CD4-positive, CD25-positive, alpha-beta regulatory T cell (primary cell): ENCODE measurements at places on chromosomes 4 and X. TPM values are rescaled to one million over a fixed set of nuclear protein-coding genes. Genes with fewer than 3 reads are reported as not detected.

DNA sequence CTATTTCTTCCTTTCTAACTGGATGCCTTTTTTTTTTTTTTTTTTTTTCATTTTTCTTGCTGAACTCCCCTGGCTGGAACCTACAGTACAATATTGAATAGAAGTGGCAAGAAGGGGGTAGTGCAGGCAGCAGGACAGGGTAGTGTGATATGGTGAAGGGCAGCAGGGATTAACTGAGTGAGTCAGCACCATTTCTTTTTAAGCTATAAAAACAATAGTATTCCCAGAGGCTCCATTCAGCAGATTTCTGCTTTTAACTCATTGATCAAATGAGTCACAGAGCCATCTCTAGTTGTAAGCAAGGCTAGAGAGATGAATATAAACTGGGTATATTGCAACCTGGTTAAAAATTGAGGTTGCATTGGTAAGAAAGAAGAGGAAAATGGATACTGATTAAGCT is 53.6 kb upstream of the SETD7 start:
- no peak for DNase-seq

Gene FREM3
- 0.14 TPM for polyA plus RNA-seq

Gene MBTPS2
- 6.0 TPM for polyA plus RNA-seq

Gene HMGB2
- 394 TPM for polyA plus RNA-seq

GRCh38 chr4:156102411-156102810 is 148.7 kb upstream of the CTSO start:
- DNase-seq, result no peak

Gene SYP
- polyA plus RNA-seq, result 0.67 TPM

Gene BEND2
- not detected for polyA plus RNA-seq

DNA sequence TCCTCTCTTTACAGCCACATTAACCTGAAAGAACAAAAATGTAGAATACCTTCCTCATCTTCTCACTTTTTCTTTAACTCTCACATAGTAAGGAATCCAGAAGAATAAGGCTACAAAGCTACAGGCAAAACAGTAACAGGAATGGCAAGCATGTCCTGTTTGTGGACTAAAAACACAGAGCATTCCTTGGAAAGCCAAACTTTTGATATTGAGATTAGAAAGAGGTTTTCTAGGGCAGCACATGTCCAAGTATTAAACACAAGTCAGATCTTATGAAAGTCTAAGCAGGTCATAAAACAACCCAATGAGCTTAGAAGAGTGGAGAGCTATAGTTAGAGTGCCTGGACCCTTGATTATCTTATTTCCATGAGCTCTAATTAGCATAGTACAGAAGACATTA is 58.2 kb upstream of the FAM9C start:
- DNase-seq, result no peak

- DNase-seq, result no peak
Observed at GRCh38 chr4:23877758-23878229, 12.1 kb downstream of the PPARGC1A start.

Gene NDUFC1
- 178 TPM for polyA plus RNA-seq

Gene UGT2B10
- polyA plus RNA-seq, result not detected

DNA sequence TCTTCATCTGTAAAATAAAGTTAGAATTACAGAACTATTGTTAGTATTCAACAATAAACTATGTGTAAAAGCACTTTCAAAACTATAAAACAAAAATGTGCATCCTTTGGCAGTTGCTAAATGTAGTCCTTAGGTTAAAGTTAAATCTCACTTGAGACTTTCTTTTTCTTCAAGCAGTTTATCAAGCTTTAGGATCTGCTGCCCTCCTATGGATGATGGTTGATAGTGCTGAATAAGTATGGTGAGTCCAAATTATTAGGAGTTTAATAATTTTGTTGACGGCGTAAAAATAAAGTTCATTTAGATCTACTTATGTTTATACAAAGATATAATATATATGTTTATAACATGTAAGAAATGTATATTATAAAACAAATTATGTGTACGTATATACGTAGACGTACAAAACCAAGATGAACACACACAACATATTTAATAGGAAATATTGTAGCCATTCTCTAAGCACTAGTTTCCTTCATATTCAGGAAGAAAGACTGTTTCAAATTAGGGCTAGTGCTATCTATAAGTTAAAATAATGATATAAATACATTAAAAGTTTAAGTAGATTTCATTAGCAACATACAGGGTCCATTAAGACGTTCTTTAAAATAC is 22.3 kb downstream of the UGT2A2 start:
- DNase-seq, result no peak

DNA sequence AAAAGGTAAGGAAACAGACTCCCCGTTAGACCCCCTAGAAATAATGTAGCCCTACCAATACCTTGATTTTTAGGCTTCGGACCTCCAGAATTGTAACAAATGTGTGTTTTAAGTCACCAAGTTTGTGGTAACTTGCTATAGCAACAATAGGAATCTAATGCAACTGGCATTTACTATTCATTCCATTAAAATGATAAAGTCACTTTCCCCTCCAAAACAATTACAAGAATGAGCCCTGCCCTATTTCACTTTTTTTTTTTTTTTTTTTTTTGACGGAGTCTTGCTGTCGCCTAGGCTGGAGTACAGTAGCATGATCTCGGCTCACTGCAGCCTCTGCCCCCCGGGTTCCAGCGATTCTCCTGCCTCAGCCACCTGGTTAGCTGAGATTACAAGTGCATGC is 3.5 kb upstream of the DDX60L start:
- no peak for DNase-seq

DNA sequence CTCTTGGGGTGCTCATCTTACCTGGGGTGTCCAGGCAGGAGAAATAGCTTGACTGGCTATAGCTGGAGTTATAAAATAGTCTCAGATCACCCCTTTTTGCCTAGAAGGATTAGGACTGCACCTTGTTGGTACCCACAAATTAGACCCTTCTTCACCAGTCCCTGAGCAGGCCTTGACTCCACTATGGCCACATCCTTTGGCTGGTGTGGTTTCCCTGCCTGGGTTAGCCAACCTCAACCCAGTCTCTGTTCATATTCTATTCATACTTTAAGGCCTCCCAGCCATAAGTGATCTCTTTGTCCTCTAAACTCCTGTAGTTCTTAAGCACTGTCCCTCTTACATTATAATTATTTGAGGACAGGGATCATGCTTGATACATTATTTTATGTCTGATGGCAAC is 69.4 kb downstream of the ARX start:
- DNase-seq, result no peak

GRCh38 chrX:53284684-53285447 is 3.5 kb upstream of the IQSEC2 start:
- DNase-seq, result peak; percentile 46

DNA sequence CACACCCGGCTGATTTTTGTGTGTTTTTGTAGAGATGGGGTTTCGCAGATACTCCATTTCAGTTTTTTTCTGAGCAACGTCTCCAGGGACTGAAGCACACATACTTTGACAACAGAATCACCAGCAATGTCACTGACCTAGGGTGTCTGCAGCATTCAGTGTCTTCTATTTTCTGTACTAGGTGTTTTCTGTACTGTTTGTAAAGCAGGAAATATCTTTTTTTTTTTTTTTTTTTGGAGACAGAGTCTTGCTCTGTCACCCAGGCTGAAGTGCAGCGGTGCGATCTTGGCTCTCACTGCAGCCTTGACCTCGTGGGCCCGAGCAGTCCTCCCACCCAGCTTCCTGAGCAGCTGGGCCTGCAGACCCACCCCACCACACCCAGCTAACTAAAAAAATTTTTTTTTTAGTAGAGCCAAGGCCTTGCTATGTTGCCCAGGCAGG is 8.9 kb downstream of the ADD1 start:
- peak; percentile 79 for DNase-seq

DNA sequence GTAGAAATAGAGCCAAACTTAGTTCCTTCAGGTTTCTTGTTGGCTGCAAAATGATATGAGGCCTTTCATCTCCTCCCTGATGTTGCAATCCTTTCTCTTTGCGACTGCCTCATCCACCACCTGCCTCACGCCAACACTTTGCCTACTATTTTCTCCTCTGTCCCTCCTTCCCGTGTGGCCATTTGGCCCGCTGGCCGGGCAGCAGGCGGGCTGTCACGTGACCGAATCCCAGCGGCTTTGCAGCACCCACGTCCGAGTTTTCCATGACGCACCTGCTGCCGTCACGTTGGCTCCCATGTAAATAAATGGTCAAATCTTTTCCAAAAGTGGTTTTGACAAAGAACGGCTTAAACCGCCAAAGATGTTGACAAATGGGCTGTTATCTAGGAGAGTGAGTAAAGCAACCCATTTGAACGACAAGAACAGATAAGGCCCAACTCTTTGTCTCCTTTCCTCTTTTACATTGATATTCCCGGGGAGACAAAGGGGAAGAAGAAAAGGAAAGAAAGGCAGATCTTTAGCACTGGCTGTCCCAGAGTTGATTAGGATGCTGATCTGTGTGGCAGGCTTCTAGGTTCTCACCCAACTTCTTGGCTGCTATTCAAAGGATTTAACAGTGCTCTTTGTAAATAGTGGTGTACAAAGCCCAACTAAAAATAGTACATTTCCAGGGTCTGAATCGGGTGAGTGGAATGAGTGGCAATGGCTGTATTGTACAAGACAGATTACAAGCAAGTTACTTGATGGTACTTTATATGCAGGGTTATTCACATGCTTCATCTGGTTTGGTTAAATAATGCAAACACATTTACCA is 174.2 kb upstream of the JADE1 start:
- DNase-seq, result no peak

Gene TMEM164
- polyA plus RNA-seq, result 0.80 TPM

- DNase-seq, result no peak
Observed at GRCh38 chr4:75289914-75290582, 224.2 kb downstream of the RCHY1 start.

- DNase-seq, result no peak
Observed at GRCh38 chrX:137848266-137848905, 282.5 kb downstream of the ZIC3 start.

DNA sequence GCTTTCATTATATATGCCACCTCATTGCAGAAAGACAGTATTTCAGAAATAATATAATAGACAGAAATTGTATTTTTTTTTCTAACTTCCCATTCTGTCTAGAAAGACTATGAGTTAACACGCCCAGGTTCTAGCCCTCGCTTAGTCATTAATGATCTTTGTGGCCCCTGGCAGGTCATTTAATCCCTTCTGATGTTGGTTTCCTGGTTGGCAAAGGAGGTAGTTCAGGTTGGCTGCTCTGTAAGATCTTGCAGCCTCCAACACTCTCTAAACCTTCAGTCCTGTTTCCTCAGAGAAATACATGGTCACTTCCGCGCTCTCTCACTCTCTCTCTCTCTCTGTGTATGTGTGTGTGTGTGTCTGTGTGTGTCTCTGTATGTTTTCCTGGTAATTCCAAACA is 156.3 kb upstream of the NOCT start:
- DNase-seq, result no peak

Gene CDX4
- not detected for polyA plus RNA-seq

DNA sequence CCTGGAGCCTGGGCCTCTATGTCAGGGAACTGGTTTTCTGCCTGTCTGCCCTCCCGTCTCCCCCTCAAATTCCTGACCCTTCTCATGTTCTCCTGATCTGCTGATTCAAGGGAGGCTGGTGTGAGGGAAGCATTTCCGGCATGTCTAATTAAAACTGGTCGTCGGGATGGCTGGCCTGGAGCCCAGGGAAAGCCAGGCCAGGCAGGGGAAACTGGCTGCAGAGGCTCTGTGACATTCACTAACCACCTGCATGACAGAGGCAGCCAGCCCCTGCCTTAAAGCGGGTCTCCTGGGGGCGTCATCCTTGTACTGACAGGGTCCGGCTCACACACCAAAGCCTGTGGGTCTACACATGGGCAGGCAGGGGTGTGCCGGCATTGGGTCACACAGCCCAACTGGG is 35.2 kb downstream of the ABLIM2 start:
- DNase-seq, result no peak

Gene GYPE
- 0.49 TPM for polyA plus RNA-seq

Gene RAP1GDS1
- 40.4 TPM for polyA plus RNA-seq

DNA sequence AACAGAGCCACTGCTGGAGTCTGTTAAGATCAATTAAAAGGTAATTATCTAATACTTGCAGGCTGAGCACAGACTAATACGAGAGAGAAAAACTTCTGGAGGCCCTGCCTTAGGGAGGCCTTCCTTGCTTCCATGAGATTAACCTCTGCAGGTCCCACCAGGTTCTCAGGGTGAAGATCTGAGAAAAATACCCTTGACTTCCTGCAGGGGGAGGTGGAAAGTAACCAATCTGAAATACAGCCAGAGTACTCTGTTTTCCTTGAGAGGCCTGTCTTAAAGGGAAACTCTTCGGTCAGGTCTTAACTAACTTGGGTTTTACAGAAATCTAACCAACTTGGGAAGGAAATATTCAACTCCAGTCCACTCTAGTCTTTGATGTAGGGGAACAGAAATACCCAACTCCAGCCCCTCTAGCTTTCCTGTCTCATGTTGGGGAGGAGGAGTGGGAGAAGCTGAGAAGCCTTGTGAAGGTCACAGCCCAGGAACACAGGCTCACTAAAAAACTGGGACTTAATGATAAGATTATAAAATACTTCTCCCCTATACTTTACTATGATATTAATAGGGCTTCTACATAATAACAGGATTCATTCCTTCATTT is 77.1 kb downstream of the TBCK start:
- DNase-seq, result peak; percentile 56

GRCh38 chr4:165926307-165926706 is 53.3 kb downstream of the TLL1 start:
- no peak for DNase-seq

- DNase-seq, result no peak
Observed at GRCh38 chr4:128451270-128451905, 163.8 kb upstream of the PGRMC2 start.

DNA sequence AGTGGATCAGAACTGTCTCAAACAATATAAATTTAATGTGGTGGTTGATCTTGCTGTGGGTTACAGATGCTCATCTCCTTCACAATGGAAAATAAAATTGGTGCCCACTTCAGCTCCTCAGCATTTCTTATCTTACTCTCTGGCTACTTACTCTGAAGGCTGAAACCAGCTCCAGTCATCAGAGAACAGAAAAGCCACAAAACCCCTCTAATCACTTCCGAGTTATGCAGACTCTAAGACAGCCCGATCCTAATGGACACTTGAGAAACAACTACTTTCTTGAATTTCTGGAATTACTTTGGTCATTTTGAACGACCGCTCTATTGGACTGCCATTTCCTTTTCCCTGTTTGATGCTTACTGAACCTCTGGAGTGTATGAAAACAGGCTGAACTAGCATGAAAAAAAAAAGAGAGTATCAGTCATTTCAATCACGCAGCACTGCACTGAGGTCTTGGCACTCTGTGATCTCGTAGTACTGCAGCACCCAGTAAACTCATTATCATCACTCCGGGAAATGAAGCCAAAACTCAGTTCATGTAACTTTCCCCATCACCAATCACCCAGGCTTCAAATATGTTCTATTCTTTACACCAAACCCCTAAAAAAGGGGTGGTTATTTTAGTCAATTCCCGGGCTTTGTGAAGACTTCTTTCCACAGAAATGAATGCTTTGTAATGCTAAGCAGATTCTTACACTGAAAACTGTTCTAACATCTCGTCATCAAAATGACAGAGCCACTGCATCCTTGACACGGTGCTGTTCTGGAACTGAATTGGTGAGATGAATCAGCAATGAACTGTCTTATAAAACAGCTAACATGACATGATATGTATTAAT is 54.5 kb downstream of the TSPAN5 start:
- DNase-seq, result no peak

GRCh38 chrX:155235891-155236290 is 19.6 kb downstream of the VBP1 start:
- DNase-seq, result no peak

Gene NLRP2B
- not detected for polyA plus RNA-seq
